ENCODE measurements at places on chromosomes 13 and 19.

GRCh38 chr19:38162632-38163031, 61.4 kb downstream of the DPF1 start:
- H3K27me3 ChIP-seq = no peaks in the 10 kb centered on the region
- H3K4me1 ChIP-seq = no peaks in the 10 kb centered on the region
- no peak for DNase-seq
- H3K4me3 ChIP-seq = no peak overlapping the region

- DNase-seq = peak; percentile 19
- H3K27me3 ChIP-seq = no peaks in the 10 kb centered on the region
- no peak overlapping the region for H3K27ac ChIP-seq
- H3K4me3 ChIP-seq = no peak overlapping the region
- no peaks in the 10 kb centered on the region for H3K4me1 ChIP-seq
Observed at GRCh38 chr13:24148414-24149235, 11.9 kb upstream of the SPATA13 start.

- H3K4me3 ChIP-seq = peak overlapping the region; percentile 29
- H3K36me3 ChIP-seq = no peaks in the 10 kb centered on the region
- no peaks in the 10 kb centered on the region for H3K27me3 ChIP-seq
- DNase-seq = no peak
- H3K4me1 ChIP-seq = peaks cover 4% of the 10 kb centered on the region
Observed at GRCh38 chr13:28755546-28755870, 36.7 kb upstream of the SLC46A3 start.

GRCh38 chr13:41017159-41017558, 2.0 kb downstream of the ELF1 start:
- no peak overlapping the region for H3K27ac ChIP-seq
- peaks cover 32% of the 10 kb centered on the region for H3K4me1 ChIP-seq
- H3K4me3 ChIP-seq = no peak overlapping the region
- no peak for DNase-seq
- no peaks in the 10 kb centered on the region for H3K36me3 ChIP-seq

- DNase-seq = no peak
- peaks cover 14% of the 10 kb centered on the region for H3K4me1 ChIP-seq
- H3K4me3 ChIP-seq = no peak overlapping the region
- peaks cover 83% of the 10 kb centered on the region for H3K36me3 ChIP-seq
- no peaks in the 10 kb centered on the region for H3K27me3 ChIP-seq
Observed at GRCh38 chr13:39016787-39017186, 21.1 kb downstream of the PROSER1 start.

- no peak overlapping the region for H3K4me3 ChIP-seq
- H3K27me3 ChIP-seq = no peaks in the 10 kb centered on the region
Observed at GRCh38 chr13:84129966-84130365, 247.7 kb upstream of the SLITRK1 start.

GRCh38 chr19:42069619-42070351, at the start of gene GRIK5:
GRIK5 (minus strand) TSS chr19:42070206; CDS start chr19:42065770, 4,436 bp downstream.
- H3K4me1 ChIP-seq = peaks cover 3% of the 10 kb centered on the region
- no peak for DNase-seq
- no peaks in the 10 kb centered on the region for H3K27me3 ChIP-seq
- peak within 1 kb of the TSS; percentile 28 for H3K4me3 ChIP-seq
- H3K36me3 ChIP-seq = no peaks in the 10 kb centered on the region

GRCh38 chr13:95756072-95756471, 79.1 kb downstream of the DNAJC3 start:
- H3K36me3 ChIP-seq = peaks cover 3% of the 10 kb centered on the region
- H3K4me3 ChIP-seq = no peak overlapping the region
- H3K27me3 ChIP-seq = no peaks in the 10 kb centered on the region
- H3K4me1 ChIP-seq = peaks cover 15% of the 10 kb centered on the region
- DNase-seq = no peak

- no peaks in the 10 kb centered on the region for H3K4me1 ChIP-seq
- no peak overlapping the region for H3K27ac ChIP-seq
- H3K27me3 ChIP-seq = no peaks in the 10 kb centered on the region
Observed at GRCh38 chr19:39199025-39199424, 2.3 kb downstream of the NCCRP1 start.

GRCh38 chr13:46617885-46618284, 64.9 kb downstream of the LRCH1 start:
- no peaks in the 10 kb centered on the region for H3K36me3 ChIP-seq
- peaks cover 12% of the 10 kb centered on the region for H3K4me1 ChIP-seq
- no peaks in the 10 kb centered on the region for H3K27me3 ChIP-seq
- no peak overlapping the region for H3K4me3 ChIP-seq
- no peak for DNase-seq

- peak overlapping the region; percentile 42 for H3K27ac ChIP-seq
- peaks cover 3% of the 10 kb centered on the region for H3K27me3 ChIP-seq
- peaks cover 11% of the 10 kb centered on the region for H3K4me1 ChIP-seq
- no peak overlapping the region for H3K4me3 ChIP-seq
- peak; percentile 54 for DNase-seq
- no peaks in the 10 kb centered on the region for H3K36me3 ChIP-seq
Observed at GRCh38 chr13:31045286-31046081, 113.0 kb downstream of the TEX26 start.

DNA sequence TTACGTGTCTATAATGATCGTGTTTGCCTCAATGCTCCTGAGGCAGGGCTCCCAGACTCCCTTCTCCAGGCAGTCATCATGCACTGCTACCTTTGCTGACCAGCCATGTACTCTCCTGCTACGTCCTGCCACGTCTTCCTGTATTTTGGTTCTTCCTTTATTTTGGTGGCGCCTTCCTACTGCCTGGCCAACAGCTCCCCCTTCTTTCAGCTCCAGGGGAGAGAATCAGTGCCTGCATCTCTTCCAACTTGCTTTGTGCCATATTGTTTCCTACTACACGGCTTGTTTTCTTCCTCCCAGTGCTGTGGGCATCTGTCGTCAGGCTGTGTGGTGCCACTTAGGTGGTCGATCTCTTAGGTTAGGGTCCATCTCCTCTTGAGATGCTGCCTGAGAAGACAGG, 96.2 kb downstream of the FGF9 start:
- no peaks in the 10 kb centered on the region for H3K4me1 ChIP-seq
- no peaks in the 10 kb centered on the region for H3K36me3 ChIP-seq
- H3K27ac ChIP-seq = no peak overlapping the region
- no peak for DNase-seq
- H3K4me3 ChIP-seq = no peak overlapping the region
- H3K27me3 ChIP-seq = no peaks in the 10 kb centered on the region

GRCh38 chr13:40231311-40231710, 435.1 kb downstream of the FOXO1 start:
- H3K36me3 ChIP-seq = no peaks in the 10 kb centered on the region
- peaks cover 34% of the 10 kb centered on the region for H3K4me1 ChIP-seq
- H3K27ac ChIP-seq = no peak overlapping the region
- H3K4me3 ChIP-seq = no peak overlapping the region
- no peaks in the 10 kb centered on the region for H3K27me3 ChIP-seq

- H3K4me3 ChIP-seq = no peak overlapping the region
- no peaks in the 10 kb centered on the region for H3K27me3 ChIP-seq
- no peak overlapping the region for H3K27ac ChIP-seq
- no peaks in the 10 kb centered on the region for H3K4me1 ChIP-seq
Observed at GRCh38 chr19:46610851-46611770, 10.0 kb downstream of the CALM3 start.

GRCh38 chr19:44958090-44958489, 2.9 kb downstream of the CLPTM1 start:
- no peak overlapping the region for H3K27ac ChIP-seq
- no peaks in the 10 kb centered on the region for H3K27me3 ChIP-seq
- no peak for DNase-seq
- peaks cover 30% of the 10 kb centered on the region for H3K4me1 ChIP-seq

GRCh38 chr19:50820549-50821247, 2.9 kb downstream of the KLK1 start:
- H3K27me3 ChIP-seq = peaks cover 29% of the 10 kb centered on the region
- H3K36me3 ChIP-seq = no peaks in the 10 kb centered on the region
- no peak for DNase-seq

DNA sequence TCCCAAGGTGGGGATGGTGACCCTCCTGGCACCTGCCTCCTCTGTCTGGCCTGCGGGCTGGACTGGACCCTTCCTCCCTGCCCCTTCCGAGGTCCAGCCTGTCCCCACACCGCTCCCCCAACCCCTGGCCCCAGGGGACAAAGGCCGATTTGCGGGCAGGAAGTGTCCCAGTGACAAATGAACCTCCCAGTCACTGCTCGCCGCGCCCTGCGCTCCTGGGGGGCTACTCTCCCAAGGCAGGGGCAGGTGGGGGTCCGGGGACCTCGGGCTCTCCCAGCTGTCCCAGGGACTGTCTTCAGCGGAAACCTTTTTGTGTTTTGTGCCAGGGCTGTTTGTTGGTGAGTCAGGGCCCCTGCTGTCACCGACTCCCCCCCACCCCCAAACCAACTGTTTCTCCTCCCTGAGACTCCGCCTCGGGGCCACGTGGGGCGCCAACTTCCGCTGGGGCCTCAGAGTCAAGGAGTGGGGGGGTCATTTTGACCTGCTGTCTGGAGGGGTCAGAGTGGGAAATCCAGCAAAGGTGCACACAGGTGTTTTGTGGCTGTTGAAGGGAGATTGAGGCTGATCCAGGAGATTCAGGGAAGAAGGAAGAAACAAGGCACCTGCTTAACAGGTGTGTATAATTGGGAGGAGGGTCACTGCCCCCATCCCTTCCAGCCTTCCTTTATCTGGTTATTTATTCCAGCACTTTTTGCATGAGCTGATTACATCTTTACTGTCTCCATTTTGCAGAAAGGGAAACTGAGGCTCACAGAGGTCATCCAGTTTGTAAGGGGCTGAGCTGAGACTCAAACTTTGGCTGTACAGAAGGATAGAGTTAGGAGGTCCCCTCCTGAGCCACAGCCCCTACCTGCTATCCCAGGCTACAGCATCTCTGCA, 831 bp downstream of the PGPEP1 start:
- peaks cover 11% of the 10 kb centered on the region for H3K4me1 ChIP-seq
- peak; percentile 84 for DNase-seq
- H3K36me3 ChIP-seq = peaks cover 24% of the 10 kb centered on the region
- peak overlapping the region; percentile 90 for H3K4me3 ChIP-seq

GRCh38 chr13:33992881-33993336, 175.0 kb downstream of the RFC3 start:
- H3K27ac ChIP-seq = no peak overlapping the region
- H3K4me1 ChIP-seq = no peaks in the 10 kb centered on the region
- DNase-seq = no peak
- no peaks in the 10 kb centered on the region for H3K27me3 ChIP-seq
- no peak overlapping the region for H3K4me3 ChIP-seq

- H3K36me3 ChIP-seq = peaks cover 87% of the 10 kb centered on the region
- H3K4me1 ChIP-seq = peaks cover 31% of the 10 kb centered on the region
- no peak overlapping the region for H3K4me3 ChIP-seq
- DNase-seq = no peak
Observed at GRCh38 chr19:49832556-49832955, 14.5 kb downstream of the MED25 start.

DNA sequence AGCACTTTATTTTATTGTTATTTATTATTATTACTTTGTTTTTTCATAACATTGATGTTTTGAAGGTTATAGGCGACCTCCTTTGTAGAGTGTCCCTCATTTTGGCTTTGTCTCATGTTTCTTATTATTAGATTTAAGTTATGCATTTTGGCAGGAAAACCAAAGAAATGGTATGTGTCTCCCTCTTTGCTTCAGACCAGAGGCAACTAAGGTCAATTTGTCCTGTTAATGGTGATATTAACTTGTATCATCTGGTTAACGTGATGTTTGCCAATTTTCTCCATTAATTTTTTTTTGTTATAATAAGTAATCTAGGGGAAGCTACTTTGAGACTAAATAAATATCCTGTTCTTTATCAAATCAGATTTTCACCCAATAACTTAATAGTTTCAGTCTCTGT, 3.8 kb upstream of the TMEM91 start:
- peaks cover 10% of the 10 kb centered on the region for H3K27me3 ChIP-seq
- H3K27ac ChIP-seq = no peak overlapping the region
- H3K36me3 ChIP-seq = no peaks in the 10 kb centered on the region
- peaks cover 15% of the 10 kb centered on the region for H3K4me1 ChIP-seq
- DNase-seq = no peak
- H3K4me3 ChIP-seq = no peak overlapping the region

DNA sequence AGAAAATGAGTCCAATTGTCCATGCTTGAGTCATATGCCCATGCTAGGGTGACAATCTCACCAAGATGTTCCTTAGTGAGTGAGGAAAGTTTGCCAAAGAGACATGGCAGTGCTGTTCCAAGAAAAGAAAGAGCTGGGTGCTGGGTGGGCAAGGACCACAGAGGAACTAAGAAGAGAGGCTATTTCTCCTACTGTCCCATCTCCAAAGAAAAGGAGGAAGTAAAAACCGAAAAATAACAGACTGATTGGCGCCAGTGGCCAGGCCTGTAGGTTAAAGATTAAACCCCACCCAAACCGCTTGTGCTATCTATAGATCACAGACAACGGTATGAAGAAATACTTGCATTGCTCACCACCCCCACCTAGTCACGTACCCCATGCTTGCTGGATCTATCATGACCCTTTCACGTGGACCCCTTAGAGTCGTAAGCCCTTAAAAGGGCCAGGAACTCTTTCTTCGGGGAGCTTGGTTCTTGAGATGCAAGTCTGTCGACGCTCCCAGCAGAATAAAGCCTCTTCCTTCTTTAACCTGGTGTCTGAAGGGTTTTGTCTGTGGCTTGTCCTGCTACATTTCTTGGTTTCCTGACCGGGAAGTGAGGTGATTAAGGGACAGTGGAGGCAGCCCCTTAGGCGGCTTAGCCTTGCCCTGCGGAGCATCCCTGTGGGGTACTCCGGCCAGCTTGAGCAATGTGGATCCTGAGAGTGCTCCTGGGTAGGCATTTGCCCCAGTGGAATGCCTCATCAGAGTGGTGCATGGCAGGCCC, 606.5 kb downstream of the UQCRFS1 start:
- no peaks in the 10 kb centered on the region for H3K4me1 ChIP-seq
- no peak overlapping the region for H3K27ac ChIP-seq
- no peaks in the 10 kb centered on the region for H3K36me3 ChIP-seq

DNA sequence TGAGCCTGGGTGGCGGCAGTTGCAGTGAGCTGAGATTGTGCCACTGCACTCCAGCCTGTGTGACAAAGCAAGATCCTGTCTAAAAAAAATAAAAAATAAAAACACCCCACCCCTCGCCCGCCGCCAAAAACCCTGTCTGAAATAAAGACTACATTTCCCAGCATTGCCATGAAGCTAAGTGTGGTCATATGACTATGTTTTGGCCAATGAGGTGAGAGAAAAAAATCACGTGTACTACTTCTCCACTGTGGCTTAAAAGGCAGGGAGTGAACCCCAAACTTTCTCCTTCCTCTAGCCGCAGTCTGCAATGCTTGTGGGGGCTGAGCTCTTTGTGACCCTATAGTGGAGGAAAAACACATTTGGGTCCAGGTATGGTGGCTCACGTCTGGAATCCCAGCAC, 54.9 kb downstream of the COLGALT1 start:
- H3K36me3 ChIP-seq = no peaks in the 10 kb centered on the region
- H3K27ac ChIP-seq = no peak overlapping the region
- H3K4me3 ChIP-seq = no peak overlapping the region
- peaks cover 4% of the 10 kb centered on the region for H3K4me1 ChIP-seq

DNA sequence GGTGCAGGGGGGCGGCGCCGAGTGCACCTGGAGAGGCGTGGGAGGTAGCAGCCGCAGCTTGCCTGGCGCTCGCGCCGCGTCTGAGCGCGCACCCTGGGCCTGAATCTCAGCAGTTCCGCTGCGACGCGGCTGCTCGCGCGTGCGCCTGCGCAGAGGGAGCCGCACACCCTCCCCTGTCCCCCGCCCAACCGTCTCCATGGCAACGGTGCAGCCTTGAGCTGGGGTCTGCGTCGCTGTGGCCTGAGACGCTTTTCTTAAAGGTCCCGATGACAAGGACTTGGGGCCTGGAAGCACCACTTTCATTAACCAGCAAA, at the start of gene PNMA8B:
PNMA8B (minus strand) TSS at position 82 of the 314 bp plus-strand sequence. CDS start 402 bp downstream, outside the sequence.
- H3K27ac ChIP-seq = no peak within 1 kb of the TSS
- H3K27me3 ChIP-seq = no peaks in the 10 kb centered on the region
- no peaks in the 10 kb centered on the region for H3K36me3 ChIP-seq
- no peaks in the 10 kb centered on the region for H3K4me1 ChIP-seq
- DNase-seq = peak; percentile 69

GRCh38 chr13:108304170-108305016, 34.9 kb downstream of the TNFSF13B start:
- H3K27ac ChIP-seq = no peak overlapping the region
- DNase-seq = no peak
- no peaks in the 10 kb centered on the region for H3K27me3 ChIP-seq
- no peak overlapping the region for H3K4me3 ChIP-seq
- H3K4me1 ChIP-seq = no peaks in the 10 kb centered on the region
- H3K36me3 ChIP-seq = no peaks in the 10 kb centered on the region

Data from psoas muscle (tissue), 8 donors.